ENCODE measurements at places on chromosomes 2 and 18. TPM values are rescaled to one million over a fixed set of nuclear protein-coding genes. Genes with fewer than 3 reads are reported as not detected.

- H3K27me3 ChIP-seq, result no peaks in the 10 kb centered on the region
- H3K4me1 ChIP-seq, result no peaks in the 10 kb centered on the region
- H3K27ac ChIP-seq, result no peak overlapping the region
- no peak for DNase-seq
- H3K36me3 ChIP-seq, result no peaks in the 10 kb centered on the region
Observed at GRCh38 chr2:11988691-11989353, 242.4 kb downstream of the LPIN1 start.

- DNase-seq, result no peak
- H3K4me3 ChIP-seq, result no peak overlapping the region
- H3K36me3 ChIP-seq, result no peaks in the 10 kb centered on the region
- H3K4me1 ChIP-seq, result no peaks in the 10 kb centered on the region
Observed at GRCh38 chr2:157439824-157440186, 4.1 kb downstream of the CYTIP start.

DNA sequence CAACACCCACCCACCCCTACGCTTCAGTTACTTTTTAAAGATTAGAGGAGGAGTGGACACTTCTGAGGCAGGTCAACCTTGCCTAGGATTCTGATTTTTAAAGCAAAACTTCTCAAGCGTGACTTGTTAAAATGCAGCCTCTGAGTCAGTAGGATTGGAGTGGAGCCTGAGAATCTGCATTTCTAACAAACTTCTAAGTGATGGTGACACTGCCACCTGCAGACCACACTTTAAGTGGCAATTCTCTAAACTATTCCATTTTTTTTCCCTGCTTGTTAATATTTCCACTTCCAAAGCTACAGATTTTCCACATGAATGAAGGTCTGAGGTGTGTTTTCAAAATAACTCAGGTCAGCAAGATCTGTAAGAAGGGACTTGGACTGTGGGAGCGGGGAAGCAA is 171.1 kb upstream of the CCDC150 start:
- H3K36me3 ChIP-seq, result no peaks in the 10 kb centered on the region
- no peaks in the 10 kb centered on the region for H3K4me1 ChIP-seq
- DNase-seq, result no peak
- H3K27ac ChIP-seq, result no peak overlapping the region
- no peak overlapping the region for H3K4me3 ChIP-seq
- H3K27me3 ChIP-seq, result no peaks in the 10 kb centered on the region

GRCh38 chr2:85949280-85949679 is 60.5 kb upstream of the ST3GAL5 start:
- no peaks in the 10 kb centered on the region for H3K36me3 ChIP-seq
- H3K4me1 ChIP-seq, result no peaks in the 10 kb centered on the region

GRCh38 chr2:95374921-95375471 is 27.5 kb upstream of the FAHD2A start:
- no peak overlapping the region for H3K4me3 ChIP-seq
- H3K36me3 ChIP-seq, result no peaks in the 10 kb centered on the region
- no peaks in the 10 kb centered on the region for H3K4me1 ChIP-seq
- no peaks in the 10 kb centered on the region for H3K27me3 ChIP-seq
- H3K27ac ChIP-seq, result no peak overlapping the region
- no peak for DNase-seq

DNA sequence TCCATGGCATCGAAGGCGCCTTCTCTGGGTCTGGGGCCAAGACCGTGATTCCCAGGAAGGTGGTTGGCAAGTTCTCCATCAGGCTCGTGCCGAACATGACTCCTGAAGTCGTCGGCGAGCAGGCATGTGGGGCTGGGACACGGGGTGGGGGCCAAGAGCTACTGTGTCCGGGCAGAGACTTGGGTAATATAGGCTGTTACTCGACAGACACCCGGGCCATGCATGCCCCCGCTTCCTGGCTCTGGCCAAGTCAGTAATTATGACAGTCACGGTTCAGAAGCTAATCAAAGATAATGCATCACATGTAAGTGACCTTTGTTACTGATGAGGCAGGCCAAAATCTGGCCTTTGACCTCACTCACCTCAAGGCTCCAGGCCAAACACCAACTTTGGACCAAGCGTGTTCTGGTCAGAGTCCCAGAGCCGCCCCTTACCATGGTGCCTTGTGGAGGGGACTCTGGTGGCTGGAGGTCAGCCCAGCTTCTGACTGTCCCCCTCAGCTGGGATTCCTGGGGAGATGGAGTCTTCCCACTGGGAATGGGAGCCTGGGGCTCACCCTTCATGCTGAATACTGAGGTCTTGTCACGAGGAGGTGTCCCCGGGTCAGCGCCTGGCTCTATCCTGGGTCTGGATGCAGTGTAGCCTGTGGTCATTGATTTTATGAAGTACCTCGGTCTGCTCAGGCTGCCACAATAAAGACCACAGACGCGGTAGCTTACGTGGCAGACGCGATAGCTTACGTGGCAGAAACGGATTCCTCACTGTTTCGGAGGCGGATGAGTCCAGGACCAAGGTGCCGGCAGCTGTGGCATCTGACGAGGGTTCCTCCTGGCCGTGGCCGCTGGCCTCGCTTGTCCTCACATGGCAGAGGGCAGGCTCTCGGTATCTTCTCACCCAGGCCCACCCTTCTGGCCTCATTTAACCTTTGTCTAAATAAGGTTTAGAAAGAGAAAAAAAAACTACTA is 17.7 kb upstream of the CNDP1 start:
- no peaks in the 10 kb centered on the region for H3K27me3 ChIP-seq
- no peak overlapping the region for H3K27ac ChIP-seq
- no peaks in the 10 kb centered on the region for H3K36me3 ChIP-seq
- H3K4me3 ChIP-seq, result no peak overlapping the region
- no peak for DNase-seq

DNA sequence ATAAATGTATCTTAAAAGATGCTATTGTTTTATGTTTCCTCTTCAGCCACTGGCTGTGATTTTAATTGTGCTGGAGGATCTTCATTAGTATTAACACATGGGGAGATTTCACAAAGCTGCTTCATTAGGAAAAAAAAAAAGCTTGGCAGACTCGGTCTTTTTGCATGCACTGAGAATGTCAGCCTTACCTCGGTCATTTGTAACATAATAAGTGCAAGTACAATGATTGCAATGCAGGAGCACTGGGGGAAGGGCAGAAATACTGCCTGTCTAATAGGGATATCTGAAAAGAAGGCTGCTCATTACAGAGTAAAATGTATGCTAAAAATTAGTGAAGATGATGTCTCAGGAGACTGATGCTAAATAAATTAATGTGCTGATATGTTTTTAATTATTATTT is 1.3 kb upstream of the BAZ2B start:
- peaks cover 2% of the 10 kb centered on the region for H3K27me3 ChIP-seq
- H3K4me1 ChIP-seq, result no peaks in the 10 kb centered on the region
- DNase-seq, result no peak
- H3K36me3 ChIP-seq, result no peaks in the 10 kb centered on the region

- no peak overlapping the region for H3K27ac ChIP-seq
- H3K4me1 ChIP-seq, result no peaks in the 10 kb centered on the region
- H3K36me3 ChIP-seq, result no peaks in the 10 kb centered on the region
- H3K27me3 ChIP-seq, result no peaks in the 10 kb centered on the region
- H3K4me3 ChIP-seq, result no peak overlapping the region
- DNase-seq, result no peak
Observed at GRCh38 chr2:98454073-98454472, 9.4 kb downstream of the INPP4A start.

GRCh38 chr2:70570041-70570661 is 16.5 kb upstream of the TGFA start:
- no peak for DNase-seq
- H3K4me3 ChIP-seq, result no peak overlapping the region
- H3K4me1 ChIP-seq, result no peaks in the 10 kb centered on the region
- no peaks in the 10 kb centered on the region for H3K36me3 ChIP-seq

GRCh38 chr2:128309280-128310093 is 9.2 kb downstream of the HS6ST1 start:
- H3K27ac ChIP-seq, result peak overlapping the region; percentile 24
- no peaks in the 10 kb centered on the region for H3K36me3 ChIP-seq
- no peak overlapping the region for H3K4me3 ChIP-seq
- DNase-seq, result peak; percentile 82

- no peak for DNase-seq
- H3K27me3 ChIP-seq, result no peaks in the 10 kb centered on the region
- no peaks in the 10 kb centered on the region for H3K4me1 ChIP-seq
- no peak overlapping the region for H3K4me3 ChIP-seq
- H3K36me3 ChIP-seq, result no peaks in the 10 kb centered on the region
- no peak overlapping the region for H3K27ac ChIP-seq
Observed at GRCh38 chr2:101524806-101525430, 50.0 kb upstream of the RFX8 start.

DNA sequence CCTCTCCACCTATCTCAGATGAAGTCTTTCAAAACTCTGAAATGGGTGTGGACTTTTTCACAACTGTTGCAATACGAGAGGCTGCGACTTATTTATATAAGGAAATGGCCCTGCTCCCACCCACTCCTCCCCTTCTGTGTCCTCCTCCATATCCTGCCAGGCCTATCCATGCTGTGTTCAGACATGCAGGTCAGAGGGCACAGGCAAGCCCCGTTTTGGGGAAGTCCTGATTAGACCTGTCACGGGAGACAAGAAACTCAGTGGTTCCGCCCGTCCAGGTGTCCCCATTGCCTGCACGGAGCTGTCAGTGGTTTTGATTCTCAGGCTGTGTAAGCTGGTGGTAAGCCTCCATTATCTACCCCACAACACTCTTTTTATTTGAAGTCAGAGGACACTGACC is 99.6 kb upstream of the MGAT5 start:
- H3K27me3 ChIP-seq, result no peaks in the 10 kb centered on the region
- H3K4me1 ChIP-seq, result no peaks in the 10 kb centered on the region
- no peak overlapping the region for H3K4me3 ChIP-seq
- no peak overlapping the region for H3K27ac ChIP-seq
- DNase-seq, result no peak
- no peaks in the 10 kb centered on the region for H3K36me3 ChIP-seq

- H3K27ac ChIP-seq, result no peak overlapping the region
- no peaks in the 10 kb centered on the region for H3K27me3 ChIP-seq
- no peak overlapping the region for H3K4me3 ChIP-seq
- no peak for DNase-seq
Observed at GRCh38 chr2:212402316-212402715, 136.3 kb downstream of the ERBB4 start.

DNA sequence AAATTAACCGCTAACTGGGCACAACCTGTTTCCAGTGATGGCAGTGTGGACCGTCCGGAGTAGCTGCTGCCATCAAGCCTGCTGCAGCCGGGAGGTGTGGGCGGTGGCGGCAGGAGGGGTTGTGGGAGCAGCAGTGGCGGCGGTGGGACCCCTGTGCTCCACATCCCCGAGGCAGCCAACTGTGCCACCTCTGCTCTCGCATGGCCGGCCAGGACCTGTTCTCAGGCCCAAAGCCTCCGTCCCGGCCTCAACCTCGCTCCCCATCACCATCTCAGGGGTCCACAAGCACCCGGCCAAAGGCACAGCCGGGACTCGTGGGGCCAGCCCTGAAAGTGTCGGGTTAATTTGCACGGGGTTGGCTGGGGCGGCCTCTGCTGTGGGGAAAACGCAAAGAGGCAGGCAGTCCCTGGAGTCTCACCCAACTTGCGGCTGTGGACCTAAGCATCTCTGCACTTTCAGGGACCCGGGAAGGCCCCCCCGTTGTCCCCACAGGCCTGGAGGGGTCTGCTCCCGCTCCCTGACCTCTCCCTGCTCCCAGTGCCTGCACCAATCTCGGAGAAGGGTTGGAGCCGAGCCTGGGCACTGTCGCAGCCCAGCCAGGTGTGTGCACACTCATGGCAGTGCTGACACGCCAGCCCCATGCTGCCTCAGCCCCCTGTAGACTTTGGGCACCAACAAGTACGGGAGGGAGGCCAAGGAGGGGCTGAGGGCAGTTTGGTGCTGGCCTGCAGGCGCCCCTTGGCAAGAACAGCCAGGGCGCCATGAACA is 44.4 kb upstream of the PEX13 start:
- H3K27me3 ChIP-seq, result no peaks in the 10 kb centered on the region
- H3K36me3 ChIP-seq, result no peaks in the 10 kb centered on the region
- no peak overlapping the region for H3K27ac ChIP-seq
- no peak overlapping the region for H3K4me3 ChIP-seq

DNA sequence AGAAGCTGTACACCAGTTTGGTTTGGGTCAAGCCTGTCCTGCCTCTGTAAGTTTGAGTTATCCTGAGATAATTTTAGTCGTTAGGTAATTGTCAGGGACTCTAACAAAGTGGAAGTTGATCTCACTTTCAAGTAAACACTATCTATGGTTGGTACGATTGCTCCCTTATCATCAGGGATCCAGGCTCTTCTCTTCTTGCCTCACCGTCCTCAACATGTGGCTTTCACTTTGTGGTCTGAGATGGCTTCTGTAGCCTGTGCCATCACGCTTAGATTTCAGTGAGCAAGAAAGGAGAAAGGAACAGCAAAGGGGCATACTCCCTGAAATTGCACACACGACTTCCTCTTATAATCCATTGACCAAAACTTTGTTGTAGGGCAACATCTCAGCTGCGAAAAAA is 115.6 kb downstream of the CTAGE1 start:
- no peak overlapping the region for H3K4me3 ChIP-seq
- H3K27me3 ChIP-seq, result no peaks in the 10 kb centered on the region
- H3K36me3 ChIP-seq, result no peaks in the 10 kb centered on the region
- no peak overlapping the region for H3K27ac ChIP-seq

DNA sequence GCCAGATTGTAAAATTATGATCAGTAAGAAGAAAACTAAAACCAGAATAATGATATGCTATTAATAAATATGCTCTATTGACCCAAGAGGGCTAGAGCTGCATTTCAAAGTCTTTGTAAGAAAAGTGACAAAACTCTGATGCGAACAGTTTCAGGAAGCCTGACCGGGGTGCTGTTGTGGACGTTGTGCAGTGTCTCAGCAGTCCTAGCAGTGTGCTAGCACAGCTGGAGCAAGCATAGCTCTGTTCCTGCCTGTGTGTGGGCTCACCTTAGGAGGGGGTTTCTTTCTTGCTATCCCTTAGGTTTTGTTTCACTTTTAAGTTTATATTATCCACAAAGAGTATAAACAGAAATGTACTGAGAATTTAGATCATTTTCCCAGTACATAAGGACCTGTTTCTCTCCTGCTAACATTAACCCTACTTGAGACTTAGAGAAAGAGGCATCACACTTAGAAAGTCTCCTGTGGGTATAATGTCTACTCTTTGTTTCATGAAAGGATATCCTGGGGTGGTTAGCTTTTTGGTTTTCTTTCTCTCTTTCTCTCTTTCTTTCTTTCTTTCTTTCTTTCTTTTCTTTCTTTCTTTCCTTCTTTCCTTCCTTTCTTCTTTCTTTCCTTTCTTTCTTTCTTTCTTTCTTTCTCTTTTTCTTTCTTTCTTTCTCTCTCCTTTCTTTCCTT is 124.5 kb downstream of the TMEM182 start:
- no peaks in the 10 kb centered on the region for H3K27me3 ChIP-seq
- H3K27ac ChIP-seq, result no peak overlapping the region
- no peak overlapping the region for H3K4me3 ChIP-seq
- DNase-seq, result no peak
- H3K4me1 ChIP-seq, result no peaks in the 10 kb centered on the region

C2orf81 gene
- total RNA-seq, result 4.5 TPM

SLC39A6 gene
- 51.4 TPM for total RNA-seq

MAP3K19 gene
- total RNA-seq, result not detected

PER2 gene
- 32.6 TPM for total RNA-seq

TSGA10 gene
- total RNA-seq, result 8.0 TPM

BCL11A gene
- 3.9 TPM for total RNA-seq

EPB41L3 gene
- total RNA-seq, result 26.1 TPM

KRTCAP3 gene
- total RNA-seq, result 5.6 TPM

TMBIM1 gene
- 106 TPM for total RNA-seq

GKN1 gene
- total RNA-seq, result not detected

VIT gene
- total RNA-seq, result 5.5 TPM

Data from ovary (tissue), 10 donors.